ENCODE measurements at places on chromosomes 2 and 18.
A peak's percentile ranks its signal among the peaks of the same experiment; 100 is the strongest.

GRCh38 chr2:213429516-213429915, 145.3 kb downstream of the SPAG16 start:
- no peak for DNase-seq

GRCh38 chr2:147236601-147237000, 608.2 kb upstream of the ACVR2A start:
- no peak for DNase-seq

DNA sequence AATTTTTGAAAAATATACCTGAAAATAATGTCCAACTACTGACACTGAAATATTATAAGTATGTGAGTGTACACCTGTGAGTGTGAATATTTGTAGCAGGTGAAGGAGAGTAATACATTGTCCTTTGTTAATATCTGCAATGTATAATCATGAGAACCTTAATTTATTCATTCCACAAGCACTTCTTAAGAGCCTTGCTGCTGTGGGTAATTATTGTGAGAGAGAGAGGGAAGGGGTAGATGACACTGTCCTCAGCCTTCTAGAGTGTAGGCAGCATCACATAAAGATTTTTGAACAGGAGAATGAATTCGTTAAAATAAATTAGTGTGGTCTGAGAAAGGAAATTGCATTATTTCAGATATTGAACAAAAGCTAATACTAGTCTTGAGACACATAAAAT, 157.2 kb downstream of the MAP2 start:
- no peak for DNase-seq

- DNase-seq = peak; percentile 31
These were observed 25.8 kb downstream of the PLEKHA3 start for GRCh38 chr2:178506101-178506500.

DNA sequence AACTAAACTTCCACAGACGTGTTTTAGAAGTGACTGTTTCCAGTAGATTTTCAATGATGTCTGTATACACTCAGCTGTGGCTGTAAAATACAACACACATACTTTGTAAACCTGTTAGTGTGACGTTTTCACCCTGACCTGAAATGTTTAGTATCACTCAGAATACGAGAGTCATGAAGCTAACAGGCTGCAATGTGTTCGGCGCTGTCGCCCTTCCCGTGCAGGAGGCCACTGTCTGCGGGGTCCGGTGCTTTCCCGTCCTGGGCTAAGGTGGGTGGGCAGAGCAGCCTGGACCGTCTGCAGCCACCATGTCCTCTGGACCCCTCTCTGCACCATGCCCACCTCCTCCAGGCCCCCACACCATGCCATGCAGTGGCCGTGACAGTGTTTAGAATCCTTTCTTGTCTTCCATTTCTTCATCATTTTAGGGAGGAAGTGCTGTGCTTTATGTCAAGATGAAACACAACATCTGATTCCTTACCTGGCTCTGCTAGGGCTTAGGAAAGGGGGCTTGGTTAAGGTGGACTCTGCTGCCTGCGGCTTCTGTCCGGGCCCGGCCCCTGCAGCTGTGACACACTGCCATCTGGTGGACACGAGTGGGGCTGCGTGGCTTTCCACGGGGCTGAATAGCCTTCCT, 53.8 kb upstream of the RBM44 start:
- peak; percentile 68 for DNase-seq

DNA sequence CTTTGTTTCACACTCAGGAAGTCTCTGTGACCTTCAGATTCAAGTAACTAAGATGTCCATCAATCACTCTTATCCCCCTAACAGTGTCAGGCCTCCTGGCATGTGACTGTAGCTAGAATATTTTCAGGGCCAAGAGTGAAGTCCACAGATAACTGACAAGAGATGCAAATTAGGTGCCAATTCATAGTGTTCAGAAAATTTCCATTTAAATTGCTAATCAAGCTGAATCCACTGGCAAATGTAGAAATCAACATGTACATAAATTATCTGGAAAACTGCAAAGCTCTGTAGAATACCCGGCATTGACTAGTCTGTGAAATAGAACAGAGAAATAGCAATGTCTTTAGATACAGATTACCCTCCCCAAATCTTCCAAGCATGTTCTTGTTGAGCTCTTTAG, 38.6 kb upstream of the ARL4C start:
- no peak for DNase-seq

GRCh38 chr2:133461484-133461883, 106.8 kb downstream of the NCKAP5 start:
- DNase-seq = no peak

GRCh38 chr2:14064346-14064745, 568.2 kb upstream of the LRATD1 start:
- no peak for DNase-seq

DNA sequence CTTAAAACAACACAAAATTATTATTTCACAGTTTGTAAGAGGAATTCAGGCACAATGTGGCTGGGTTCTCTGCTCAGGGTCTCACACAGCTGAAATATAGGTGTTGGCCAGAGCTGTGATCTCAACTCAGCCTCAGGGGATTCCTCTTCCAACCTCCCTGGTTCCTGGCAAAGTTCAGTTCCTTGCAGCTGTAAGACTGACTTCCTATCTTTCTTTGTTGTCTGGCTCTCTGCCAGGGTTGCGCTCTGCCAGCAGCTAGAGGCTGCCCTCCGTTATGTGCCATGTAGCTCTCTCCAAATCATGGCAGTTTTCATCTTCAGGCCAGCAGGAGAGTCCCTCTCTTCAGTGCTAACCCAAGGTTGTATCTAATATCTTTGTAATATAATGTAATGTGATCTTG, 272.5 kb upstream of the KCNJ3 start:
- no peak for DNase-seq

GRCh38 chr2:60413069-60413813, 140.2 kb downstream of the BCL11A start:
- DNase-seq = no peak

DNA sequence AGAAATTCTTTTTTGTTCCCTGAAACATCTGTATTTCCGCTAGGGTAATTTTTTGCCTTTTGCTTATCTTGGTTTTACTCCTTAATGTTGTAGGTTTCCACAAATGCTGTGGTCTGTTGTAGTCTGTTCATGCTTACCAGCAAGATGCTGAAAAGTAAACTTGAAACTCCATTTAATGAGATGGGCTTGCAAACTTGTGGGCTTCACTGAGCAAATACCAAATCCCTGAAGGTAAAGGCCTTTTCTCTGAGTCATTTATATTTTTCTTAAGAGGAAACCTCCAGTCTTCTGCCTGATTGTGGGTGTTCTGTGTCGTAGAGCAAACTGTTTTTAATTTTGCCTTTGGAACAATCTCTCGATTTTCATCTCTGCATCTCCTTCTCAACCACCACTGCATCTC, 9.3 kb downstream of the SP140 start:
- no peak for DNase-seq

GRCh38 chr2:223870840-223871611, 33.6 kb upstream of the AP1S3 start:
- DNase-seq = peak; percentile 78

GRCh38 chr2:161169335-161169734, 9.1 kb downstream of the TANK start:
- no peak for DNase-seq

DNA sequence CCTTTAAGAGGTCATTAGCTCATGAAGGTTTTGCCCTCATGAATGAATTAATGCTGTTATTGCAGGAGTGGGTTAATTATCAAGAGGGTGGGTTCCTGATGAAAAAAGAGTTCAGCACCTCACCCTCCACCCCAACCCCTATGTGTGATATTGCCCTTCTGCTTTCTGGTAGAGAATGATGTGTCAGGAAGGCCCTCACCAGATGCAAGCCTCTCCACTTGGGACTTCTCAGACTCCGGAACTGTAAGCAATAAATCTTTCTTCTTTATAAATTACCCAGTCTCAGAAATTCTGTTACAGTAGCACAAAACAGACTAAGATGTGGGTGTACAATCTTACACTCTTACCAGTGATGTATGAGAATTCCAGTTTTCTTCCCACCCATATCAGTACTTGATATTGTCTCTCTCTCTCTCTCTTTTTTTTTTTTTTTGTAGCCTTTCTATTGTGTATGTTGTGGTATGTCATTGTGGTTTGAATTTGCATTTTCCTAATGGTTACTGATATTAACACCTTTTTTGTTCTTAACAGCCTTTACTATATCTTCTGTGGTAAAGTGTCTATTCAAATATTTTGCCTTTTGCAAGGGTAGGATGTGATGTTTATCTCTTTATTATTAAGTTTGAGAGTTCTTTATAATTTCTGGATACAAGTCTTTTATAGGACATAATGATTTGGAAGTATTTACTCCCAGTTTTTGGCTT, 10.4 kb upstream of the MAP2 start:
- DNase-seq = no peak
